ENCODE measurements at places on chromosomes 4 and X.

- no peak for DNase-seq
Measured at GRCh38 chrX:129609395-129609794, 45.4 kb downstream of the APLN start.

- DNase-seq = no peak
Measured at GRCh38 chrX:132375941-132376340, 112.9 kb downstream of the MBNL3 start.

- DNase-seq = no peak
Measured at GRCh38 chr4:17077105-17077504, 178.7 kb upstream of the LDB2 start.

DNA sequence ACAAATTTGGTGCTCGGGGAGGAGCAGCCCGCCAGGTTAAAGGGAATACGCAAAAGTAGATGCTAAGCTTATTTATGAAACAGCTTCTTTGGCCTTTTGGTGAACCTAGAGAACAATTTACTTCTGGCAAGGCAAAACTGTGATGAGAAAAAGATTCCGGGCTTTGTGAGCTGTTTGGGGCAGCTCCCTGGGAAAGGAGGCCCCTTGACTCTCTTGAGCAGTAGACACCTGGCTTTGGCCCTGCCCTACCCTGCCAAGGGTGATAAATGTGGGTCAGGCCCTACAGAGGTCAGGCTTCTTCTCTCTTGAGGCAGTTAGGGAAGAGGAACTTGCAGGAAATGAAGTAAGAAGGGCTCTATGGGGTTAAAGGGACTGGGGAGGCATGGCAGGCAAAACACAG lies 509.6 kb downstream of the MID1IP1 start:
- no peak for DNase-seq

DNA sequence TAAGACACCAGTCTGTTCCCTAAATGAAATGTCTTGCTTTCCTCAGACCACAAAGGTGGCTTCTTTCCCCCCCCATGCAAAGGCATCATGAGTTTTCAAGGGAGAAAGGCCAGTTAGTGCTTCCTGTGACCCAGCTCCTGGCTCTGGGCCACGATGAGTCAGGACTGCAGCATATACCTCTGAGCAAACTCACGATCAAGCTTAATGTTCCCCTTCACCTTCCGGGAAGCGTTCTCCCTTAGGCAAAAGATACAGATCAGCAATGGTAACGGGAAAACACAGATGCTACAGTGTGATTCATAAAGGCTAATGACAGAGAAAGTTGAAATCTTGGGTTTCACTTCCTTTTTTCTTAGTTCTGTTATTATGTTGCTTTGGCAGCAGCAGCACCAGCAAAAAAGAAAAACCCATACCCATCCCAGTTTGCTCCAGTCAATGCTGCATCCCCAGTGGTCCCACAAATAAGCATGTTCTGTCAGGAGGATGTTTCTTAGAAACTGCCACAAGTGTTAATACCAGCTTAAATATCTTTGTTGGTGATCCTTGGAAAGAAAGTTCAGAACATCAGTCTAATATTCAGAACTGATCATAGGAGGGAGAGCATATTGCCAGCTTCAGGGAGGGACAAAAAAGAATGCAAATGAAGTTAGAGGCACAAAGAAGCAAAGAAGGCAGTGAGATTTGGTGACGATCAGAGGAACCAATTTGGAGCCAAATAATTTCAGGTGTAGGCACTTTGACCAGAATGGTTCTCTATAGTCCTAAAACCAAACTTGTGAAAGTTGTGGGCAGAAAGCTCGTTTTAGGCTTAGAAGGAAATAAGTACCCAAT lies 41.2 kb downstream of the LONRF3 start:
- peak; percentile 19 for DNase-seq

GRCh38 chr4:146340798-146341197 lies 126.5 kb downstream of the REELD1 start:
- DNase-seq = no peak

DNA sequence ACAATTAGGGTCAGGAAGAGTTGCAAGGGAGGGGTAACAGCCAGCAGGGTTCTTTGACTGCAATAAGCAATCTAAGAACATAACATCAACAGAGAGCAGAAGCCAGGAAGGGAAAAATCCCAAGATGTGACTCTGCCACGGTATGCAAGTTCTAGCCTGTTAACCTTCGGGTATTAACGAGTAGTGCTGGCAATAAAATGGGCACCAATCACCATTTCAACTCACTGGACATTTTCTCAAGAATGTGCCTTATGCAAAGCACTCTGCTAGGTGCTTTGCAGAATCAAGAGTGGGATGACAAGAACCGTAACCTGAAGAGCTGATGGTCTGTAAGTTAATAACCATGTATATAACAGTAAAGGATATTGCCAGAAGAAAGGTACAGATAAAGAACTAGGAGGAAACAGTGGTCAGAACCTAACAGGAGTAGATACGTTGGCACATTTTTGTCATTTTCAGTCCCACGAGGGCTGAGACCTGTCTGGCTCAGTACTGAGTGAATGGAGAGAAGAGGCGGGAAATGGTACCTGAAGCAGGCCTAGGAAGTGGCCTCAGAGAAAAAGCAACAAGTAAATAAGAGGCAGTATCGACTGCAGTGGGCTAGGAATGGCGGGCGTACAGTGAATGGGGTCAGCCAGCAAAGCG lies 2.7 kb downstream of the ELOVL6 start:
- DNase-seq = no peak

- no peak for DNase-seq
Measured at GRCh38 chrX:98065151-98065550, 1181.4 kb downstream of the RPA4 start.

DNA sequence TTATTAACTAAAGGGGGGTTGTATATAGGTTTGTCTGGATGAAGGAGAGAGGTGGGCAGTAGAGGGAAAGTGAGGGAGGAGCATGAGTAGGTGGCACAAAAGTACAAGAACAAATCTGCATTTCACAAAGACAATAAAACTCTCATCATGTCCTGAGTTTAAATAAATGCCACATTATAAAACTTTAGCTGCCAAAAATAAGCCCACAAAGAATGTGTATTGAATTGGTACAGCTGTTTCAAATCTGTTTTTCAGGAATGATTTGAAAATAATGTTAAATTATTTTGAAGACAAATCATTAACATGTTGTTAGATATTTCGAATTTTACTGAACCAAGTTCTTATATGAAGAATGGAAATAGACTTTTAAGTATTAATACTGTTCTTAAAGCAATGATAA lies 5.8 kb downstream of the CNKSR2 start:
- no peak for DNase-seq

DNA sequence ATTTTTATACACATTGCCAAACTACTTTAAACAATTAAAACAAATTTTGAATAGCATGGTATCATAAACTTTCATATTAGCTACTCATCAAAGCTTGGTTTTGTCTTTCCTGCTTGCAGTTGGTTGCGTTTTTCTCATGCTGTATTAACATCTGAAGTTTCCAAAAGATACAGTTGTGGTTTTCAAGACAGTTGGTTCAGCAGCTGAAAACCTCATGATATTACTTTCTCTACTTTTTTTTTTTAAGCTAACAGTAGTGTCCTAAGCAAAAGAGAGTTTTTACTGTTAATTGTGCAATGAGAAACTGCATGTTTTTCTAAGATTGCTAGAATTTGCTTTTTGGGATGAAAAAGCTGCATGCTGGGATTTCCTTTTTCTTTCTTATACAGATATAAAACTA lies 15.2 kb downstream of the RUFY3 start:
- DNase-seq = no peak

DNA sequence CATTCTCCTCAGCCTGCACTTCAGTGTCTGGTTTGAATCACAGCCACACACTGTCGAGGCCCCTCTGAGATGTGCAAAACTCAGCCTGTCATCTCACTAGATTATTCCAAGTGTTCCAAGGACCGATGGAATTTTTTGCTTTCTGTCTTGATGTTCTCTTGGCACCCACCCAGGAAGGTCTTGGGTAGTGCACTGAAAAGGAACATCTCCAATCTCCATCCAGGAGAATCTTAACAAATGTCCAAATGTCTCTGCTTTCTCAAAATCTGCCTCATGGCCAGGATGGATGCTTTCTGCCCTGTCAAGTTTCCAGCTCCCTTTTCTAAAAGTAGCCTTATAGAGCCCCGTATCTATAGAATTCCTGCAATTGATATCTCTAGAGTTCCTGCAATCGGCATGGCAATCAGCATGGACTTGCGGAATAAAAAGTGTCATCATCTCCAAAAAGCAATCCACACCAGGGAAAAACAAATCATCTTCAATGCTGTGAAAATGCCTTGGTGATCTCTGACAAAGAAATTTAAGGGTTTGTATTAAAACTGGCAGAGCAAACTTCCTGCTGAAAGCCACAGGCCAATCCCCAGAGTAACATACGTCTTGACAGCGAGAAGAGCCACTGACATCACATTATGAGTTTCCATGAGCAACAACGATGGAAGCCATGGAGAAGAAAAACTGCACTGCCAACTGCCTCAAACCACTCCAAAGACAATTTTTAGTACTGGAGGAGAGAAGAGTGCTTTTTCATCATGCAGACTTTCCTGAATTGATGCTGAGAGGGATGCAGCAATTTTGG lies 215.3 kb upstream of the FAM9B start:
- no peak for DNase-seq

DNA sequence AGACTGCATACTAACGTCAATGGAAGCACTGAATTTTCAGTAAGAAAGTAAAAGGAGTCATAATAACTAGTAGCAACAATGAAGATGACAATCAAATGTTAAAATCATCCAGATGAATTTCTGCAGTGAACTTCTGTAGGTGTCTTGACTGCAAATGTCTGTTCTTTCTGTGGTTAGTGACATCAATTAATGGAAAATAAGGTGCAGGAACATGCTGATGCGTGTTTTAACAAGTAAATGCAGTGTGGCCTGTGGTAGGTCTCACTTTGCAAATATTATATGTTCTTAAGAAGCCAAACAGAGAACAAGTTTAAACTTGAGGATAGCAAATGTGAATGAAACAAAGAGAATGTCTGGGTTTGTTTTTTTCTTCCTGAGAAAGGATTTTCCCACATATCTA lies 2.6 kb upstream of the DTHD1 start:
- no peak for DNase-seq

- no peak for DNase-seq
Measured at GRCh38 chr4:111776561-111776960, 368.7 kb upstream of the FAM241A start.

DNA sequence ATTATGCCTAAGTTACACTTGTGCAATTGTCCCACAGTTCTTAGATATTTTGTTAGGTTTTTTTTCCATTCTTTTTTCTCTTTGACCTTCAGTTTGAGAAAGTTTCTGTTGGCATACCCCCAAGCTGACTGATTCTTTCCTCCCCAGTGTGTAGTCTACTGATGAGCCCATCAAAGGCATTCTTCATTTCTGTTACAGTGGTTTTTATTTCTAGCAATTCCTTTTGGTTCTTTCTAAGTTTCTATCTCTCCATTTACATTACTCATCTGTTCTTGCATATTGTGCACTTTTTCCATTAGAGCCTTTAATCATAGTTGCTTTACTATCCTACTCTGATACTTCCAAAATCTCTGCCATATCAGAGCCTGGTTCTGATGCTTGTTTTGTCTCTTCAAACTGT lies 31.9 kb downstream of the CASP6 start:
- DNase-seq = no peak

GRCh38 chrX:124289443-124289842 lies 43.0 kb upstream of the TEX13D start:
- no peak for DNase-seq

DNA sequence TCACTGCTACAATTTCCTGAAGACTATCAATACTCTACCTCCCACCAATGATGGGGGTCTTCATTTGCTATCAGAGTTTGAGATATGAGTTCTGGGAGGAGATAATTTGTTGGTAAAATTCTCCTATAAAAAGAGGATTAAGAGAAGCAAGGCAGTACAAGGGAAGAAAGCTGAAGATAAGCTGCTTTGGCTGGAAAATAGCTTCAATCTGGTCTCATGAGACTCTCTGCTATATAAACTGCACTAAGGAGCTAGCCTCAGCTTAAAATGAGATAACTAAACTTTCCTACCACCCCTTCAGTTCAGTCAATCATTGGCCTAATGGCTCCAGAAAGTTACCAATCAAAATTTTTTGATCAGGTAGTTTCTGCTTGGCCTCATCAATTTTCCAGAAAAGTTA lies 2105.0 kb downstream of the ARAP2 start:
- no peak for DNase-seq

GRCh38 chr4:81494031-81494431 lies 22.3 kb upstream of the RASGEF1B start:
- DNase-seq = no peak

GRCh38 chr4:5143940-5144339 lies 92.7 kb downstream of the STK32B start:
- no peak for DNase-seq

GRCh38 chr4:73815145-73815544 lies 21.3 kb upstream of the CXCL6 start:
- DNase-seq = no peak

- DNase-seq = no peak
Measured at GRCh38 chrX:153861733-153862310, 24.2 kb downstream of the L1CAM start.
